LNCaP clone FGC (cell line): ENCODE measurements at places on chromosomes 6 and 20.

GRCh38 chr6:83711958-83712357 is 3.1 kb upstream of the SNAP91 start:
- no peak for DNase-seq

GRCh38 chr6:43509142-43509983 is 783 bp downstream of the LRRC73 start:
- no peak for DNase-seq

- peak; percentile 7 for DNase-seq
These were observed 568.2 kb downstream of the HDGFL1 start for GRCh38 chr6:23137611-23138010.

- DNase-seq, result no peak
These were observed 636 bp upstream of the EEF1A1 start for GRCh38 chr6:73521351-73521985.

DNA sequence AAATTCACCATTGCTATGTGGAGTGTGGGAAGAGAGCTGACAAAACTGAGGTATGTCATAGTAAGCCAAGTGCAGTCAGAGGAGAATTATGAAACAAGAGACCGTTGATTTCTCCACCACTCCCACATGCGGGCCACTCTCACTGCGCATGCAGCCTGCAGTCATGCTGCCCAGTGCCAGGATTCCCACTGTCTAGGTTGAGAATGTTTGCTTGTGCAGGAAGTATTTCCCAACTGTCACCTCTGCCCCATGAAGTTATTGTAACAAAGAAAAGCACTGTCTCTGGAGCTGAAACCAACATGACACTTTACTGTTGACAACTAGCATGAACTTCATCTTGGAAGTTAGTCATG is 18.7 kb upstream of the SFT2D1 start:
- DNase-seq, result no peak

DNA sequence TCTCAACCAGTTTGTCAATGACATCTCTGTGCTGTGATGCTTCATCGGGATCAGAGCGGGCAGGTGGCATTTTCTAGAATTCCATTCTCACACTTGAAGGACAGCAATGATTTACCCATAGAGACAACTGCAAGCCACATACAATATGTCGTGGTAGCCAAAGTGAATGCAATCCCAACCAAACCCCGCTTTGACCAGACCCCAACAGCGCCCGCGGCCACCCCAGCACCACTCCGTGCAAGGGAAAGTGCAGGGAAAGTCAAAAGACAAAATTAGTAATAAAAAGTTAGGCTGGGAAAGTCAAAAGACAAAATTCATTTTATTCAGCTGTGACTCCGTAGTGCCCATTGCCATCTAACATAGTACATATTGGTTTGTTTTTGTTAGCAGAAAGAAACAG is 88.8 kb upstream of the EYA2 start:
- DNase-seq, result no peak

DNA sequence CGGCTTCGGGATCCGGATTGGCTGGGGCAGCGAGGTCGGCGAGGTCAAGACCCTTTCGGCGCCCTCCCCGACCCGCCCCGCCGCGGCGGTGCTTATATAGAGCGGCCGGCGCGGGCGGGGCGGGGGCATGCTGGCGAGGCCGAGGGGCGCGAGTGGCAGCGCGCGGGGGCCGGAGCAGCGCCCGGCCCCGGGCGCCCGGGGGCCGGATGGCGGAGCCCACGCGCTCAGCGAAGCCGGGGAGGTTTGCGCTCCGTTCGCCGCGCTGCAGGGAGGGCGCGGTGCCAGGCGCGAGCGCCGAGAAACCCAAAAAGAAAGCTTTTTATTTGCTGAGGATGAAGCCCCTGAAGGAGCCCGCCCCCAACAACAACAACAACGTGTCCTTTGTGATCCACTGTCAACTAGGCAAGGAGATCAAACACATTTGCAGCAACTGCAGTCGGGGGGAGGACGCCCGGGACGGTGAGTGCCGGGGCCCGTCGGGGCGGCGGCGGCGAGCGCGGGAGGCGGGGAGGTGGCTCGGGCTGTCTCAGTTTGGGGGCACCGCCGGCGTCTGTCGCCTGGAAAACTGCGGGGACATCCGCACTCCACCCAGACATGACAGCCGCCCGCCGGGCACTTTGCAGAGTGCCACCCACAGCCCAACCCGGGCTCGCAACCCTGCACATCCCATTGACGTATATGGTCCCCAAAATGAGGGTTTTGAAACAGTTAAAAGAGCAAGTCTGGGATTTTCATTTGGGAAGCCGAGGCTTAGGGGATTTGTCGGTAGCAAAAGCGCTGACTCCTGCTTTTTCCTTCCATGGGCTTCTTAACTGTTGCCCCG is 297.3 kb downstream of the PHACTR1 start:
- DNase-seq, result no peak

GRCh38 chr6:34858681-34859080 is 29.2 kb downstream of the TAF11 start:
- no peak for DNase-seq

DNA sequence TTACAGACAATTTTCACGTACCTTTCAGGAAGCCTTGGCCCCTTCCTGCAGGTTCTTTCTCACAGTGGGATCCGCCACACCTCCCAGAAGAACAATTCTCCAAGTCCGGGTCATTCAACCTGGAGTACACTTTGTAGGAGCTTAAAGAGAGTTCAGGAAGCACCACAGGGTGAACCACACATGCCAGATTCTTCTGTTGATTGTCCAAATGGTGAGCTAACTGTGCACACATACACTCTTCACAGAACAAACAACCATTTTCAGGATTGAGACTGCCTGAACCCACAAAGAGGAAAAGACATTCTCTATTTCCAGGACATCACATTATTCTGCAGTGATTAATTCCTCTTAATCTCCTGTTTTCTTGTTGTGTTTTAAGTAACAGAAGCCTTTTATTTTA is 51.0 kb downstream of the SCGN start:
- peak; percentile 46 for DNase-seq

GRCh38 chr6:128275030-128275429 is 245.4 kb downstream of the PTPRK start:
- no peak for DNase-seq

DNA sequence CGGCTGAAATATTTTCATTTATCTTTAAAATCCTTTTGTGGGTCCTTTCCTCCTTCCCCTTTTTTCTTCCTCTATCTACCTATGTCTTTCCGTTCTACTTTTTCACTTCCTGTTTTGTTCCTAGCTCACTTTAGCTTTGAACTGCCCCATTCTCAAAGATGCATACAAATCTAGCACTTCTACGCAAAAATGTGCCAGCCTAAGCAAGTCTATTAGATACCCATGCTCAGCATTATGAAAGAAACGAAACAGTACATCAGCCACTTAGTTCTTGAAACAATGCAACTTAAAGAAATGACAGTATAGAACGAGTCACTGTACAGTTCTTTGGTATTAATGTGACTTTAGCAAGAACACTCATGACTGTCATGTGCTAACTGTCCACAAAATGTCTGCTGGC is 47.3 kb upstream of the MARCKS start:
- DNase-seq, result no peak

- no peak for DNase-seq
These were observed 122.3 kb upstream of the TMEM181 start for GRCh38 chr6:158437571-158437970.

- DNase-seq, result peak; percentile 42
These were observed 225.3 kb upstream of the EPHA7 start for GRCh38 chr6:93644611-93645010.

DNA sequence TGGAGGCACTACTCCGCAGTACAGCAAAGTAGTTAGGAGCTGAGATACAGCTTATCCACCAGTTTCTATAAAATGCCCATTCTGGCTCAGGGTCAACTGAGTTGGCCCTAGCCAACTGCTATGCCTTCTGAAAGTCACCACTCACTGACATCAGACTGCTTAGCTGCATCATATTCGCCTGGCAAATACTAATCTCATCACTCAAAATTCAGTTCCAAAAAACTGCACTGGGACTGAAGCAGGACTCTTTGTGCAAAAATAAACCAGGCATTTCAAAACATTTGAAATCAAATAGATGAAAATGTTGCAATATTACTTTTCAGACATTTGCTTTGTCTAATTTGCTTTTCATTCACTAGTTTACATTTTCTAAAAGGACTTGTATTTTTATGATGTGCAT is 230.0 kb downstream of the ALDH8A1 start:
- no peak for DNase-seq

DNA sequence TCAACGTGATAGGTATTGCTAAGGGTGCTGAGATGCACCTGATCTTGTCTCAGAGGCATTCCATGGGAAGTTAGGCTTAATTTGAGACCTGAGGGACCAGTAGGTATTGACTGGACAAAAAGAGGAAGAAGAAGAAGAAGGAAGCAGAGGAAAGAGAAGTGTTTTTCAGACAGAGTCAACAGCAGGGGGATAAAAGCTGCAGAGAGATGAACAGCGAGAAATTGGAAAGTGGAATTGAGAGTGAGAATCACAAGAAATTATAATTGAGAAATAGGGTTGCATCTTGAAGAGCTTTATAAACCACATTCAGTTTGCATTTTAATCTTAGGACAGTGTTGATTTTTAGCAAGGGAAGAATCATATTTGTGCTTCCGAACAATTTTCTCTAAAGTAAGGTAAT is 254.0 kb downstream of the CD83 start:
- no peak for DNase-seq

- no peak for DNase-seq
These were observed 17.0 kb upstream of the CLDN20 start for GRCh38 chr6:155246825-155247224.

GRCh38 chr6:116797585-116797984 is 31.3 kb downstream of the GPRC6A start:
- no peak for DNase-seq

- DNase-seq, result no peak
These were observed 3.2 kb upstream of the NCR2 start for GRCh38 chr6:41332241-41332640.

- DNase-seq, result no peak
These were observed 426.9 kb upstream of the JARID2 start for GRCh38 chr6:14819001-14819400.

GRCh38 chr6:13517116-13517515 is 29.7 kb upstream of the GFOD1 start:
- no peak for DNase-seq

- DNase-seq, result peak; percentile 11
These were observed 57.1 kb downstream of the KIZ start for GRCh38 chr20:21182832-21183563.

GRCh38 chr6:45959534-45960145 is 56.0 kb downstream of the CLIC5 start:
- peak; percentile 35 for DNase-seq

GRCh38 chr6:39417440-39417839 is 94.9 kb upstream of the KCNK16 start:
- no peak for DNase-seq

DNA sequence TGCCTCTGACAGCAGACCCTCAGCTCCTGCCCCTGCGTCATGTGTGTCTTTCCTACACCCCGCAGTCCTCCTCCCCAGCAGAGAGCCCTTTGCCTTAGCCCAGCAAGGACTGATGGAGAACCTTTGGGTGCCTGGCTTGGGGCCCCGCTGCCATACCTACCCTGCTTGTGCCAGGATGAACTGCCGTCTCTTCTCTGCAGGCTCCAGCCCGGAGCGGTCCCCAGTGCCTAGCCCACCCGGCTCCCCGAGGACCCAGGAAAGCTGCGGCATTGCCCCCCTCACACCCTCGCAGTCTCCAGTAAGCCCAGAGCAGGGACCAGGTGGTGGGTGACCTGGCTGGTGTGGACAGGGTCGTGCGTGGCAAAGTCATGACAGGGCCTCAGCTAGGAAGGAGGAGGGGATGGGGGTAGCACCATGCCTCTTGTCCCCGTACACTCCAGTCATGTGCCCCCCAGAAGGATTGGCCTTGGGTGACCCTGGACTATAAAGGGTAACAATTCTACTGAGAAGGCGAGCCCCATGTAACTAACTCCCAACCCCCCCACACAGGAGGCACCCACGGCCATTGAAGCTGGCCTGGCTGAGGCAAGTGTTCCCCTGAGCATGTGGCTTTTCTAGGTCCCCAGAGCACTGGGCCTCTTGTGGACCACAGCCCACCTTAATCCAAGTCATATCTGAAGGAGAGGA is 8.3 kb downstream of the HSPA12B start:
- DNase-seq, result no peak

- no peak for DNase-seq
These were observed 91.7 kb upstream of the PDE7B start for GRCh38 chr6:135759831-135760230.

- no peak for DNase-seq
These were observed 27.9 kb downstream of the ADTRP start for GRCh38 chr6:11750682-11751081.

DNA sequence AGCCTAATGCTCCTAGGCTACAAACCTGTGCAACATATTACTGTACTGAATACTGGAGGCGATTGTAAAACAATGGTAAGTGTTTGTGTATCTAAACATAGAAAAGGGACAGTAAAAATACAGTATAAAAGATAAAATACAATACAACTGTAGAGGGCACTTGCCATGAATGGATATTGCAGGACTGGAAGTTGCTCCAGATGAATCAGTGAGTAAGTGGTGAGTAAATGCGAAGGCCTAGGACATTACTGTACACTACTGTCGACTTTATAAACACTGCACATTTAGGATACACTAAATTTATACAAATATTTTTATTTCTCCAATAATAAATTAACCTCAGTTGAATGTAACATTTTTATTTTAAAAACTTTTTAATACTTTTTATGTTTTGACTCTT is 485.0 kb downstream of the MMUT start:
- DNase-seq, result no peak

GRCh38 chr6:154502553-154502952 is 7.9 kb downstream of the CNKSR3 start:
- no peak for DNase-seq

GRCh38 chr20:1130058-1130694 is 11.8 kb downstream of the PSMF1 start:
- DNase-seq, result no peak

- no peak for DNase-seq
These were observed 4.8 kb upstream of the SDCBP2 start for GRCh38 chr20:1333462-1334369.

DNA sequence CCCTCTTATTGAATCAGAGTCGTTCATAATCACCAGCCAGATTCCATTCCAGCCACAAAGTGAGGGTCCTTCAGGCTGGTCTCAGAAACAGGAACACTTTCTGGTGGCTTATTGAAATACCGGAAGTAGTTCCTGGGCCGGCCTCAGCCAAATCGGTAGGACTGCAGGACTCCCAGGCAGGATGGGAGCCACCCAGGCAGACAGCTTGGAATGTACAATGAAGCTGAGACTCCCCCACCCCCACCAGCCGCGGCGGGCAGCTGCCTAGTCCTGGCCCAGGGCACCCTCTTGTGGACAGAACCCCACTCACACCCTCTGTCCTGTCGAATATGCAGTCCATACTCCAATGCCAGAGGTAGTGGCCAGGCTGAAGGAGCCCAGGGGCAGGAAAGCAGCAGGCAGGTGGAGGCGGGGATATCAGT is 43.8 kb downstream of the MDFI start:
- DNase-seq, result peak; percentile 68

GRCh38 chr6:147691446-147691845 is 183.0 kb downstream of the SAMD5 start:
- DNase-seq, result no peak
